ENCODE measurements at places on chromosomes 5 and 9. TPM values are rescaled to one million over a fixed set of nuclear protein-coding genes. Genes with fewer than 3 reads are reported as not detected.

DNA sequence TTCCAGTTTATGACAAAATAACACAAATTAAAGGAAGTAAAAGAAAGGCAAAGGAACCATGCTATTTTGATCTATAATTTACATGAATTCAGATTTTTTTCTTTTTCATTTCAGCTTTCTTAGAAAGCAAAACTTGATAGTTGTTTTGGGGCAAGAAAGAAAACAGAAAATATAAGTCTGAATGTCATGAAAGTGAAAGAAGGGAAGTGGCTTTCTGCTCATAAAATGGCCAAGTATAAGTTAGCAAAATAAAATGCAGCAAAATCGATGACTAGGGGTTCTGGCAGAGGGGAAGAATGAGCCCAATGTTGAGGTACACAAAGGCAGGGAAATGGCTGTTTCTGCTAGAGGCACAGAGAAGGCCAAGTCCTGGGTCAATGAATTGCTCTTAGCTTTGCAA is 3.0 kb upstream of the IFNW1 start:
- no peak for DNase-seq

- no peak for DNase-seq
These were observed 56.4 kb upstream of the RPL26L1 start for GRCh38 chr5:172902497-172903472.

DNA sequence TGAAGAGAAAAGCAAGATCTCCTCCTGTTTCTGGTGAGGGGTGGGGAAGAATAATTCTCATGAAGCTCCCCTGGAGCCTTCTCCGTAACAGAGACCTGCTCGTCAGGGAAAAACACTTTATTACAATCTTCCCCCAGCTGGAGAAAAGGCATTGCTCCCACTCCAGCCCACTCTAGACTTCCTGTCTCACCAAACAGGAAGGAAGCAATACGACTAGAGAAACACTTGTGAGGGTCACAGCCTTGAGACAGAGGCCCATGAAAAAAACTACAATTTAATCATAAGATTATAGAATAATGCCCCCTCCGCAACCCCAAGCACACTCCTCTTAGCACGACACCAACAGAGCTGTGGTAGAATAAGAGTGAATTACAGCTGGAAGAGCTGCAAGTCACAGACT is 197.2 kb upstream of the S1PR3 start:
- no peak for DNase-seq

DNA sequence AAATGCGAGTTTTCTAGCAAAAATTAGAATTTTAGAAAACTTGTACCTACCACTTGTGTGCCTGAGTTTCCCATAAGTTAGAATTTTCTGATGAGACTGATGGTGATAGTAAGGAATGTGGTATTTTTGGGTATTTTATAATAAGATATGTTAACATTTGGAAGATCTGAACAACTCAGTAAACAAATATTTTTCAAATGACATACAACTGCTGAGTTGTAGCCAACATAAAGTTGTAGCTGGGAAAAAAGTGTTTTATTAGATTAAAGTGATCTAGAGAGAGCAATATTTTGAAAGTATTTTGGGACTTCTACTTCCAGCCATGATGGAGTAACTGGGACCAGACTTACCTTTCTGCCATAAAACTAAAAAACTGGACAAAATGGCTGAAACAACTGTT is 37.9 kb downstream of the GEMIN5 start:
- no peak for DNase-seq

GRCh38 chr5:111461934-111462333 is 50.4 kb downstream of the STARD4 start:
- no peak for DNase-seq

DNA sequence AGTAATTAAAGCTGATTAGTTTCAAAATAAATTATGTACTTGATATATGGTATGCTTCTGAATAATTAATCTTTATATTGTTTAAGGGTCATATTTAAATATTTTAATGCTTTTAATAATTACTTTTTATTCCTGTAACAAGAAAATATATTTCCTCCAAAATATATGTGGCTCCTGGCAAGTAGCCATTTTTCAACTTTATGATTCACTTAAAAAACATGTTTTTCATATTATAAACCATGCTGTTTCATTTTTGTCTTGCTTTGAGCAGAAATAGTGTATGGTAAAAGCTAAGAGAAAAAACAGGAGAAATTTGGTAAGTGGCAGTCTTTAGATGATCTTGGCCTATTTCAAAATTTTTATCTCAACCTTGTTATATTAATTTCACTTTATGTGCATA is 14.6 kb downstream of the SPATA9 start:
- no peak for DNase-seq

DNA sequence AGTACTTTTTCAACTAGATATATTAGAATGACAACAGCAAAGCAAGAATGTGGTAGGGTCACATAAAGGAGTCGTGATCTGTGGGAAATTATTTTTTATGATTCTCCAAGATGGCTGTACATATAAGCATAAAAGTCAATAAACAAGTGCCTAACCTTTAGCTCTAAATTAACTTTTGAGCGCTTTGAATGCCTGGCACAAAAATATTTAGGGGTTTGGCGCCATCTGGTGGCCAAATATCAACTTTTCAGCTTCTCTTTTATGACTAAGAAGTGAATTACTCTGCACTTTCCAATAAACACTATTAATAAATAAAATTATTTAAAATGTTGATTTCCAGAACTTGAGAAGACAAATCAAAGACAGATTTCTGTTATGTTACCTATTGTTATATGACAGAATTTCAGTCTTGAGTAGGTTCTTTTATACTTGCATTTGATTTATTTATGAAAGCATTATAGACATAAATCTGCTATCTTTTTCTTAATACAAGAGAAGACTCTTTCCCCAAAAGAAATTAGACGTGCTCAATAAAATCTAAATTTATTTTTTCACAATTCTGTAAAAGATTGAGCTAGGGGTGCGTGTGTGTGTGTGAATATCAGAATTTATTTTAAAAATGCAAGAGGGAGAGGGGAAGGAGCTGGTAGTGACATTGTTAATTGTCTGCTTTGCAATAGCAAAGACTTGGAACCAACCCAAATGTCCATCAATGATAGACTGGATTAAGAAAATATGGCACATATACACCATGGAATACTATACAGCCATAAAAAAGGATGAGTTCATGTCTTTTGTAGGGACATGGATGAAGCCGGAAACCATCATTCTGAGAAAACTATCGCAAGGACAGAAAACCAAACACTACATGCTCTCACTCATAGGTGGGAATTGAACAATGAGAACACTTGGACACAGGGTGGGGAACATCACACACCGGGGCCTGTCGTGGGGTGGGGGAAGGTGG is 36.7 kb upstream of the ARRDC3 start:
- peak; percentile 43 for DNase-seq

DNA sequence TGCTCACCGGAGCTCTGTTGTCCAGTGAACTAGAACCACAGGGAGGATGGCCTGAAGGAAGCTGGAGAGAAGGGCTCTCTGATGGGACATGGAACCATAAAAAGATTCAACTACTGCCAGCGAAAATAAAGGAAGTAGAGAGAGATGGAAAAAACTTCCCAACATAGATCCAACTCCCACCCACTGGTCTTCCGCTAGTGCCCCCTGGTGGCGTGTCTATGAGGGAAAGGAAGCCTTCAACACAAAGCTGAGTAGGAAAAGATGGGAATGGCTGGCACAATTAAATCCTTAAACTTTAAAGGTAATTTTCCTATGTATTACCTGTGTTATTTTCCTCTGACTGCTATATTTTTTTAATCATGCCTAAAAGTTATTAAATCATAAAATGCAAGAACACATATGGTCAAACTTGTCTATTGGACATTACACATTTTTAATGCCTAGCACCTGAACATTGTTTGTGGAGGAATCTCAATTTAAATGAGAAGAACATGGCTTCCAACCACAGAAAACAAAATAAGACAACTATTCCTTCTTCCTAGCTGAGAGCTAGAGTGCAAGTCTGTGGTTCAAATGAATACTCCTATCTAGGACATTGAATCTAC is 51.5 kb downstream of the CEP120 start:
- DNase-seq, result no peak

DNA sequence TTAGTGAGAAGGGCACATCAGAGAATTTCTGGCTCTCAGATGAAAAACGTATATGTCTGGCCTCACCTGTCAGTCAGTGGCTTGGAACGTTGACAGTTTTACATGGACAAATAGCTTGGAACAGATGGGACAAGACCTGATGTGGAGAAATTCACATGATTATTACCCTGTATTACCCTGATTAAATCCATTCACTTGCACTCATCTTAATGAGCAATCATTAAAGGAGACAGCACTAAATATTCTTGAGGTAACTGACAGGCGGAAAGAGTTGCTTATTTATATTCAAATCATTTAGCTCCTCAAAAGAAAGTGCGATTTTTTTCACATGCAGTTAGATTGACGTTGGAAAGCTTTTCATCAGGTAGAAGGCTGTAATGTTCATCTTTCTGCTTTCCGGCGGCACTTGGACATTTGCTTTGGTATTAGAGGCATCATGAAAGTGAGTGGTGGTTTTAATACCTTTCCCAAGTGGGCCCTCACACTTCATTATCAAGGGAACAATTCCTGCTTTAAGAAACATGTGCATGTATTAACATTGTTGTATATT is 11.7 kb upstream of the TAS2R1 start:
- no peak for DNase-seq

- no peak for DNase-seq
These were observed 57.9 kb upstream of the CCNG1 start for GRCh38 chr5:163379298-163380155.

DNA sequence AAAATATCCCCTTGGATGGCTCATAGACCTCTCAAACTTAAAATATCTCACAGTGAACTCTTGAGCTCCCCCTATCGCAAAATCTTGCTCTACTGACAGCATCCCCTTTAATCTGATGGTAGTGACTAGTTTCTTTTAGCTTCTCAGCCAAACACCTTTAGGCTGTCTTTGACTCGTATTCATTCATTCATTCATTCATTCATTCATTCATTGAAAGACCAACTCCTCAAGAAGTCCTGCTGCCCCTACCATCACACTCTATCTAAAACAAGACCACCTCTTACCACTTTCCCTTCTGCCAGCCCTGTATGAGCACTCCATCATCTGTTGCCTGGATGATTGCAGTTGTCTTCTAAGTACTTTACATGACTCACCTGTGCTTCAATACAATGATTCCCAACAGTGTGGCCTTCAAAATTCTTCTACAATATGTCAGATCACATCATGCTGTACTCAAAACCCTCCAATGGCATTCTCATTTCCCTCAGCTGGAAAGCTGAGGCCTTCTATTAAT is 46.8 kb downstream of the ITGA2 start:
- no peak for DNase-seq

- DNase-seq, result peak; percentile 43
These were observed 6.1 kb downstream of the SAPCD2 start for GRCh38 chr9:137064027-137064879.

GRCh38 chr5:140881889-140882590 is at the start of gene PCDHA13:
Gene PCDHA13, plus strand, starts transcription at chr5:140882124. Its CDS starts 145 bp downstream, at chr5:140882269.
- DNase-seq, result no peak

- no peak for DNase-seq
These were observed 25.9 kb downstream of the SPARC start for GRCh38 chr5:151660616-151661495.

- DNase-seq, result no peak
These were observed 186.1 kb downstream of the FSTL4 start for GRCh38 chr5:133426264-133426663.

DNA sequence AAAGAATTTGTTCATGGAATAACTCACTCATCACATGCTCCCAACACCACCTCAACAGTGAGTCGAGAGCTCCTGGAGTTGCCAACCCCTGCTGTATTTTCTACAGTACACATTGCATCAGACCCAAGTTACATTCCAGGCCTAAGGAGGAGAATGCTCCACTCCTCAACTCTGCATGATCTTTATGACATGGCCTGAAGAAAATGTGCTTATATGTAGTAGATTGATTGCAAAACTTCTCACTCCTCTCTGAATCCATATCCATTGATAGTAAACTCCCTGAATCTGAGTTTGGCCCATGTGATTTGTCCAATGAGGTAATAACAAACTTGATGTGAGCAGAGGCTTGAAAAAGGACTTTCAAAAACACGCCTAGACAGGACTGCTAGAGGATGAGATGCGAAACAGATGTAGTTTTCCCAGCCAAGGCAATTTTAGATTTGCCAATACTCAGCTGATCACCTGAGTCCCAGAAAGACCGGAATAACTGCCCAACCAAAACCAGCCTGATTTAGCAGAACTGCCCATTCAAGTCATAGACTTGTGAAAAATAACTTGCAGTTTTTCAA is 29.0 kb upstream of the PAPPA start:
- DNase-seq, result no peak

DNA sequence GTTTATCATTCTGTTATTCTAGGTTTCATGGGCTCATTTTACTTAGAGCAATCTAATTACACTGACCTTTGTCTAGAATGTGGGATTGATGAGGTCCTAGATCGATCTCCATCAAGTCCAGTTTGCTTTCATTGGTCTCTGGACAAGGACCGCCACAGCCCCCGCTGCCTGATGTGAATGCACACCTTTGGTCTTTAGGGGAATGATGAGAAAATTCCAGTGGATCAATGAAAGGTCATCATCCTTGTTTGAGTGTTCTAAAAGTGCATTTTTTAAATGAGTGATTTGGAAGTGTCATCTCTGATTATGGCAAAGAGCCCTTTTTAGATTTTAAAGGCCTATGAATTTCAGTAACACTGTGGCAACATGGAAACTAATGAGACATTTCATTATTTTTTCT is 2.2 kb upstream of the ANKH start:
- no peak for DNase-seq

GRCh38 chr5:5158472-5158895 is 18.4 kb downstream of the ADAMTS16 start:
- no peak for DNase-seq

GRCh38 chr5:160605266-160605665 is 183.6 kb downstream of the PTTG1 start:
- DNase-seq, result no peak

DNA sequence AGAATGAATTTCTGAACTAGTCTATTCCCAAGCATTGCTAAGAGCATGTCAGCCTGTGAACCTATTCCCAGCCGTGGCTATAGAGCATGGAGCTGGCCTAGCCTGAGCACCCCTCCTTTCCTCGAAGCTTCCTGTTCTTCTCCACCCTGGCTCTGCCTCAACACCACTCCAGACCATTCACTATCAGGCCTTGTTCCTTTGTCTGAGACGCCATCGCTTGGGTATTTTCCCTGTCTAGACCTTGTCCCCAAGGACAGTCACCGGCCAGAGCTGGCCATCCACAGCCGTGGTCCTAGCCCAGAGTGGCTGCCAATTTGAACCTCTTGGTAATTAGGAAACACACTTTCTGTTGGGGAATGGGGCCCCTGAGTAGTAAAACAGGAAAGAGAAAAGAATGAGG is 105.8 kb downstream of the LIFR start:
- DNase-seq, result no peak

RNF183 gene
- total RNA-seq, result not detected

PCDHGA9 gene
- 0.23 TPM for total RNA-seq

F2RL2 gene
- 0.05 TPM for total RNA-seq

TSLP gene
- 0.87 TPM for total RNA-seq

PPP3R2 gene
- not detected for total RNA-seq

GPR151 gene
- not detected for total RNA-seq

STARD4 gene
- 230 TPM for total RNA-seq

FOXD4L6 gene
- 0.18 TPM for total RNA-seq

TXNDC8 gene
- total RNA-seq, result not detected

TAF11L5 gene
- total RNA-seq, result not detected

GPR21 gene
- 1.0 TPM for total RNA-seq
